Hepatocyte (in vitro differentiated cells): ENCODE measurements at places on chromosomes 7 and 10. TPM values are rescaled to one million over a fixed set of nuclear protein-coding genes. Genes with fewer than 3 reads are reported as not detected.
A peak's percentile ranks its signal among the peaks of the same experiment; 100 is the strongest.

- peak; percentile 97 for DNase-seq
Measured at GRCh38 chr10:69408318-69409175, 8.2 kb downstream of the TACR2 start.

GRCh38 chr7:14000247-14000646 is 10.8 kb upstream of the ETV1 start:
- no peak for DNase-seq

DNA sequence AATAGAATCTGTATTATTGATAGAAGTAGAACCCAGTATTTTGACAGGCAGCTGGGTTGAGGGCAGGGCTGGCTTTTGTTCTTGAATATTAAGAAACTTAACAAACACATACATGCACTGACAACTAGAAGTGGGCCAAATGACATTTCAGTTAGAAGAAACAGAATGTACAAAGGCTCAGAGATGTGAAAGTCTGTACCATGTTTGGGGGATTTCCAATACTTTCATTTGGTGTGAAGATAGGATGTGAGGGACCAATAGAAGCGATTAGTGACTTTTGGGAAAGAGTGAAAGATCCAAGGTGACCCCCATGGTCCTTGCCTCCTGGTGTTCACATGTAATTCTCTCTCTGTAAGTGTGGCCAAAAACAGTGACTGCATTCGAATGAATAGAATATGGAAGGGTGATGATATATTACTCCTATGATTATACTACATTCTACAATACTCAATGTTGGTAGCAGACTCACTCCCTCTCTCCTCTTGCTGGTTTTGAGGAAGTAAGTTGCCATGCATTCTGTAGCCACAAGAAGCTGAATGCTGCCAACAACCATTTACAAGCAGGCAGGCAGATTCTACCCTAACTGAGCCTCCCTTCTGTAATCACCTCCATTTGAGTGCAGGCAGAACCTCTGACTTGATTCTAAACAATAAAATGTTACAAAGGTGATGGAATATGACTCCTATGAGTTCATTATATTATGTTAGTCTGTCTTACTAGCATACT is 151.4 kb downstream of the TMEM168 start:
- no peak for DNase-seq

DNA sequence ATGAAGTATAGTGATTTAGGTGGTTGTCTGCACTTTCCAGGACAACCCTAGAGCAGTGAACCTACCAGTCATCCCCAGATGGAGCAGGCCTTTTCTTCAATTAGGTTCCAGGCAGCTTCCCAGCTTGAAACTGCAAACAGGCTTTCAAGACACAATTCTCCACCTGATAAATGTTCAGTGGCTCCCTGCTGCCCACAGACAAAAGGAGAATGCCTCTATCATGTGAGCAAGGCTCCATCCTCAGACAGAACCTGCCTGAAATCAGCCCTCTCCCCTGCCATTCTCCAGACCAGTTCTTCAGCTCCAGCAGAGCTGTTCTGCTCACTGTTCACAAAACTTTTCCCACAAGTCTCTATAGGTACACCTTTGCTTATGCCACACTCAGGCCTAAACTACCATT is 22.1 kb downstream of the RELN start:
- DNase-seq, result no peak

GRCh38 chr7:42128703-42129102 is 108.3 kb downstream of the GLI3 start:
- DNase-seq, result no peak

DNA sequence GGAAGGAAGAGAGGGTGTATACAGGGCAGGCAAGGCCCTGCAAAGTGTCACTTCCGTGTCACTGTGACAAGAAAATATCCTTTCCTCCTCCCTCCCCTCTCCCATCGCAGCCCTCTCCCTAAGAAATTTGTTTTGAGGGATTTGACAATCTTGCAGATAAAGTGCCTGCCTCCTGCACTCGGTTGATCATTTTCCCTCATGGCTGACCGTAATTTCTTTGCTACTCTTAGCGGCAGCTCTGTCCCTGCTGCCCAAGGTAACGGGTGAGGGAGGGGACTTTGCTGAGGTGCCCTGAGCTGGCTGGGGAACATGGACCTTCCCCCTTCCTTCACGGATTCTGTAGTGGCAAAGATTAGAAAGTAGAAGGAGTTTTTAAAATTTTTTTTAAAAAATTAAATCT is 179.1 kb downstream of the TCF7L2 start:
- DNase-seq, result no peak

GRCh38 chr10:96470116-96470743 is 43.5 kb downstream of the TLL2 start:
- DNase-seq, result peak; percentile 25

GRCh38 chr10:132803416-132804210 is 17.7 kb upstream of the NKX6-2 start:
- no peak for DNase-seq

DNA sequence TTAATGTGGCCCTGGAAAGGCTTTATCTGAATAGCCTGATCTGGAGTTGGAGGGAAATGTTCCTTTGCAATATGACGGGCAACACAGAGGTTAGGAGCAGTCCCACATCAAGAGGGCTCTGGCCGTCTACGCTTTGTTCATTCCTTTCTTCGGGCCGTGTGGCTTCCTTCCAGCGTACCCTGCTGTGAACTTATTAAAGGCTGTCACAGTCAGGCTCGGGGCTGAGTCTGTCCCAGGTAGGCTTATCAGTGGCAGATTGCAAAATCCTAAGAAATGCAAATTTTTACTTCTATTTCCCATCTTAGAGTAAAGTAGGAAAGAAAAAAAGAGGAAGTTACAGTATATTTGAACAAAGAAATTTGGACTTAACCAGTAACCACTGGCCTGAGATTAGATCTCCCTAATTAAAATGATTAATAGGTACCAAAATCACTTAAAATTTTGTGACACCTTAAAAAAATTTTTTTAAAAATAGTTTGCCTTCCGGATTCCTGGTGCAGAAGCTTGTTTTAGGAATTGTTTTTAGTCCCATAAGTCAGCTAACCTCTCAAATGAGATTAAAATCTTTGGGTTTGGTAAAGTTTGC is 453.1 kb upstream of the MKI67 start:
- no peak for DNase-seq

- DNase-seq, result no peak
Measured at GRCh38 chr7:142869434-142869833, 14.6 kb downstream of the EPHB6 start.

DNA sequence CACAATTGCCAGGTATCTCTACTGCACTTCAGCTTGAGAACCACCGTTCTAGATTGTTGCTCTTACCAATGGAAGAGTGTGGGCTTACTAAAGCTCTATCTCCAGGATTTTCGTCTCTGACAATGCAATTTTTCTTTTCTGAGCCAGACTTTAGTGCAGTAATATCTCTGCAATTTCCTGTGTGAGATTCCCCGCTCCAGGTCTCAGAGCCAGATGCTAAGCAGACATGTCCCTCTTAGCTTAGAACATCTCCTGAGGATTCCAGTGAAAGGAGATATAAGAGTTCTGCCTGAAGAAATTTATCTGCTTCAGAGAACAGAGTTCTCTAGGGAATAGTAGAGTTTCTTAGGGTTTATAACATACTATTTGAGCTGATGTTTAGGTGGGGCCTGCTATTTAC is 82.0 kb downstream of the SND1 start:
- no peak for DNase-seq

DNA sequence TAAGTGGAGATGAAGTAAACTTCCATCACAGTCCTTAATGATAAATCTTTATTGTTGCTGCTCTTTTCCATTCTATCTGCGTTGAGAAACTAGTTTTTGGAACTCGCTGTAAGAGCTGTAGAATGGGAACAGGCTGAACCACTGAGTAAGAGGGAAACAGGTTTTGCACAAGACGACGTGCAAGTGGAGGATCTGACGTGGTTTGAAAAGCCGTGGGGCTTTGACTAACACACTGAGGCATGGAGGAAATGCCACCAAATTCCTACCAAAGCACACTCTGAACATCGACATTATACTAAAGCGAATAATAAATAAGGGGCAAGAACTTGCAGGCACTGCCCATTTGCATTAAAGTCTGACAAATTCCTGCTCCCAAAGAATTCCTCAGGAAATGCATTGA is 160.6 kb downstream of the KLF6 start:
- no peak for DNase-seq

- DNase-seq, result no peak
Measured at GRCh38 chr10:124119946-124120345, 26.5 kb upstream of the CHST15 start.

- DNase-seq, result no peak
Measured at GRCh38 chr7:146902728-146903127, 786.1 kb downstream of the CNTNAP2 start.

- DNase-seq, result peak; percentile 23
Measured at GRCh38 chr10:116688241-116688711, 54.1 kb downstream of the HSPA12A start.

- no peak for DNase-seq
Measured at GRCh38 chr7:26599982-26600381, 264.4 kb downstream of the SKAP2 start.

DNA sequence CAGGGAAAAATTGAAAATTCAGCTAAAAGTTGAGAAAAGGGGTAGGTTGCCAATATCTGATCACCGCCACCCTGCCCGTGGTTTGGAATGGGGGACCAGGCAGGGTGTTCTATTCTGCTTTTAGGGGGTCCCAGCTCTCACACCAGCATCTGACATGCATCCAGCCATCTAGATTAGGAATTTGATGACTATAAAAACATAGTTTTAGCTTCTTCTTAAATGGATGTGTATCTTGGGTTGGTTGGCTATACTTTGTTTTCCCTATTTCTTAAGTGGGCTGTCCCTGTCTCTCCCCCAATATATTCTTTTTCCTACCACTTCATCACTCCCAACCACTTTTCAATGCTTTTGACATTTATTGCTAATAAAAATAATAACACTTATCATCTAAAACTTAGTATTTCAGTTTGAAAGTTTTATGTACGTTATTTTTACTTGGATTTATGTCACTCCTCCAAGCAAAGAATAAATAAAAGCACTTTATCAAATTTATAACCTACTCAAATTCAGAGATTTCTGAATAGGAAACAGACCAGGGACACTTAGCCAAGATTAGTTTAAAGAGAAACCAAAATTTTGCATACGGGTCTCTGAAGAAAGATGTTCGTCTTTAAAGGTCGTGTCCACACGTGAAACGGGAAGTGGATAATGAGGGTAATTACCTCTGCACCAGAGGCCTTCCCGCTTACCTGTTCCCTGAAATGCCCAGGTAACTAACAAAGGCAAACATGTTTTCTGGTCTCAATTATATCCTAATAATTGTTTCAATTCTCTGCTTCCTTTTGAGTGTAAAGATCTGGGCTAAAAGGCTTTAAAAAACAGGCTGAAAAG is 233.2 kb upstream of the AUTS2 start:
- peak; percentile 17 for DNase-seq

DNA sequence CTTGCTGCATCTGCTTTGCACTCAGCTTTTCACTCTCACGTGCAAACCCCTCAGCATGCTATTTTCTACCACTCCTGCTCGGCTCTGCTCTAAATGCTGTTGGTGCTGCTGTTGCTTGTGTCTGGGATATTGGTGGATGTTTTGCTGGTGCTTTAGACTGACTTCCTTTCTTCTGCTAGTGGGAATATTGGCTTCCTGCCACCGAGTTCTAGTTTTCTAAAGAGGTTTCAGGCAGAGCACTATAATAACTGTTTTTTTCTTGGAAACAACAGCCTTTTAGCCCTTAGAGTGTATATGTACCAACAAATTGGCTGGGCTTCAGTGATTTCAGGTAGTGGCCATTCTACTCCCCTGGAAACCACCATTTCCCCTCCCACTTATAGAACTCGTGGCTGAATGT is 27.8 kb downstream of the TMEM236 start:
- no peak for DNase-seq

DNA sequence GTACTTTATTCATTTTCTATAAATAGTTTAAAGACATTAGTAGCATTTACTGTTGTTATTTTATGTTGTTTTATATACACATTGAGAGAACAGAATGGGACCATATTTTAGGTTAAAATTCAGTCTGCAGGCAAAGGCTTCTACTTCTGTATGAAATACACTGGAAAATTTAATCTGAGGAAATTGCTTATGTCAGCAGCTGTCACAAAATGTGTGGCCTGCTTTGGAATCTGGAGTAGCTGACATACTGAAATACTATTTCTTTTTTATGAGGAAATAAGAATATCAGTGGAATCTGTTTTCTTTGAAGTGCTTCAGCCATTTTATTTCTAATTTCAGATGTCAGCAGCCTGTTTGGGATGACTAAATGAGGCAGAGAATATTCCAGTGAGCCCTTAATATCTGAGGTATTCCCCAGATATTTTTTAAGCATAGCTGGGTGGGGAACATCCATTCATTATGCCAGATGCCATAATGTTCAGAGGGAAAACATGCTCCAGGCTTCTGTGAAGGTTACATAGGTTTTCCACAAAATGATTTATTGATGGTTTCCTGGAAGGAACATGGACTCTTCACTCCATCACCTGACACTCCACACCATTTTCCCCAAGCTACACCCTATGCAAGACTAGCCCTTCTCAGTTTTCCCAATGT is 267.1 kb downstream of the ARL4A start:
- DNase-seq, result no peak

GRCh38 chr10:48667960-48668590 is 16.6 kb upstream of the WDFY4 start:
- DNase-seq, result no peak

DNA sequence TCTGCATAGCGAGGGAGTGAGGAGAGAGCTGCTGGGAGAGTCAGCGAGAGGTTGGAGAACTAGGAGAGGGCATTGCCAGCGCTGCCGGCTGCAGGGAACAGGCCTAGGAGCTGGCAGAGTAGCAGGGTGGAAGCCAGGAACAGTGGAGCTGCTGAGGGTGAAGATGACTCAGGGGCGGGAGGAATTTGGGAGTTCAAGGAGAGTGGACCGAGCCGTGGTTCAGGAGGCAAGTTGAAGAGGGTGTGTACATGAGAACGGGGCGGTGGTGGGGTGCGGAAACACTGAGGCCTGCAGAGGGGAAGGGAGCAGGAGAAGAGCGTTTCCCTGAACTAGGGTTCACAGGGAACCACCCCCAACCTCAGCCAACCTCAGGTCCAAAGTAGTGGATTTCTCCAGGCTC is 31.5 kb downstream of the HIF1AN start:
- no peak for DNase-seq

VENTX gene
- not detected in 2 replicates for polyA plus RNA-seq

DNAH11 gene
- 0.38 and 1.3 TPM in 2 replicates for polyA plus RNA-seq

PHYHIPL gene
- polyA plus RNA-seq, result 5.0 and 6.8 TPM in 2 replicates

TMEM236 gene
- 0.08 and 0.51 TPM in 2 replicates for polyA plus RNA-seq

ZC3HAV1L gene
- polyA plus RNA-seq, result 10.3 and 11.6 TPM in 2 replicates

DBNL gene
- polyA plus RNA-seq, result 87.2 and 91.1 TPM in 2 replicates

PSD gene
- 20.1 and 21.5 TPM in 2 replicates for polyA plus RNA-seq

MYOF gene
- 16.6 and 28.0 TPM in 2 replicates for polyA plus RNA-seq

GPR22 gene
- 0.27 and 0.39 TPM in 2 replicates for polyA plus RNA-seq

OPN1SW gene
- 0.80 TPM in 1 of 2 replicates, not detected in the other for polyA plus RNA-seq

LIPF gene
- not detected in 2 replicates for polyA plus RNA-seq

EN2 gene
- 0.17 and 0.24 TPM in 2 replicates for polyA plus RNA-seq

UCMA gene
- polyA plus RNA-seq, result not detected in 2 replicates
